ENCODE measurements at places on chromosomes 16 and 17. TPM values are rescaled to one million over a fixed set of nuclear protein-coding genes. Genes with fewer than 3 reads are reported as not detected.

DNA sequence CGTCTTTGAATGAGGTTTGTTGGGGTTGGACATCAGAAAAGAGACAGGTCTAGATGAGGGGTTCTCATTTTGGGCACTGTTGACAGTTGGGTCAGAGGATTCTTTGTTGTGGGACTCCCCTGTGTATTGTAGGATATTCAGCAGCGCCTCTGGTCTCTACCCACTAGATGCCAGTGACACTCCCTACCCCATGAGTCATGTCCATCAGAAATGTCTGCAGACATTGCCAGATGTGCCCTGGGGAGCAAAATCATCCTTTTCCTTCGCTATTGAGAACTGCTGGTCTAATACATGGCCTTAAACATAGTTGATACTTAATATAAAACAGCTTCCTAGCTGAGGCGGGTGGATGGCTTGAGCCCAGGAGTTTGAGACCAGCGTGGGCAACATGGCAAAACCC lies 3.1 kb downstream of the ABAT start:
- no peak for DNase-seq

GRCh38 chr16:19228575-19228974 lies 57.0 kb upstream of the CLEC19A start:
- DNase-seq: no peak

DNA sequence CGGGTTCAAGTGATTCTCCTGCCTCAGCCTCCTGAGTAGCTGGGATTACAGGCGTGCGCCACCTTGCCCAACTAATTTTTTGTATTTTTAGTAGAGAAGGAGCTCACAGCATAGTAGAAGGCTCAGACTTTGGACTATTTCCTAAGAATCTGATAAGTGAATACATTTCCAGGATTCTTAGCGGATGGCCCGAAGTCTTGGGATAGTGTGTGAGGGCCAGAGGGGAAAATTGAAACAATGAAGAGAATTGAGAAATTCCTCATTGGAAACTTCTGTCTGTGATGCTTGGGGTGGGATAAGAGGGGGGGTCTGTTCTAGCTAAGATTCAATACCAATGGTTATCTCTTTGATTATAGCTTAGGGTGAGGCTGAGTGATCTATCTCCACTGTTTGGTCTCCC lies 183.3 kb downstream of the MSI2 start:
- DNase-seq: no peak

DNA sequence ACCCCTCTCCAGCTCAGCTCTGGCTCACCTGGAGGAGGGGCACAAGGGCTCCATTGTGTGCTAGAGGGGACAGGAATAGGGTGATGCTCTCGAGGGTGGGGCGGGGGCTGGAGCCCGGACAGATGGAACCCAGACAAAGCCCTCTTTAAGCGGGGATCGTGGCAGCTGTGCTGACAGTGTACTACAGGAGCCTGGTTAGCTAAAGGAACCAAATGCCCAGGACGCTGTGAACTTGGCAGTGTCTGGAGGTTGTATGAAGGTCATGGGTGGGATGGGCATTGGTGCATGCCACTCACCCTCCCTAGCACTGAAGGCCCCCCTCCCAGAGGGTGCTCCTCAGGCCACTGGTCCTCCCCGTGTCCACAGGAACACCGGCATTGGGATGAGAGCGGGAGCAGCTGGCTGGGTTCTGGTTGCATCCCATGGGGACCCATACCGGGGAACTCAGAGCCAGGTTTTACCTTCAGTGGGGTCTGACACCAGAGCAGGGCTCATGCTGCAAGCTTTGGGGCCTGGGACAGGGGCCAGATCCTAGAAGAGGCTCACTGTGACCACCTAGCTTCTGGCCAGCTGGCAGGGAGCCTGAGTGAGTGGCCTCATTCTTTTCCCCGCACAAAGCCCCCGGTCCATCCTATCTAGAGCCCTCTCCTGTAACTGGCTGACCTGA lies 11.9 kb downstream of the KIF19 start:
- no peak for DNase-seq

The USH1G gene
- total RNA-seq: 0.49 TPM

The IFT20 gene
- 42.5 TPM for total RNA-seq

DNA sequence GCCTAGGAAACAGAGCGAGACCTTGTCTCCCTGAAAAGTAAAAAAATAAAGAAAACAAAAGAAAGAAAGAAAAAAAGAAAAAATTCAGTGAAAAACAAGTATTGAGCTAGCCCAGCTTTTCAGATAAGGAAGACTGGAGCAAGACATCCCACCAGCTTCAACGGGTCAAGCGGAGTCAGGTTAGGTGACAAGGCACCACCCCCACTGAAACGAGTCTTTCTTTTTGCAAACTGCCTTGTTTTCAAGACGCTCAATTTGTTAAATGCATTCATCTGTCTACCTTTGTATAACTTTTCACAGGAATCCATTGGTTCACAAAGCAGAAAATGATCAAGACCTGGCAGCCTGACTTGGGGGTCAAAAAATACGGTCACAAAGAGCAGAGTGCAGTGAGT lies 10.7 kb upstream of the AXIN2 start:
- no peak for DNase-seq

DNA sequence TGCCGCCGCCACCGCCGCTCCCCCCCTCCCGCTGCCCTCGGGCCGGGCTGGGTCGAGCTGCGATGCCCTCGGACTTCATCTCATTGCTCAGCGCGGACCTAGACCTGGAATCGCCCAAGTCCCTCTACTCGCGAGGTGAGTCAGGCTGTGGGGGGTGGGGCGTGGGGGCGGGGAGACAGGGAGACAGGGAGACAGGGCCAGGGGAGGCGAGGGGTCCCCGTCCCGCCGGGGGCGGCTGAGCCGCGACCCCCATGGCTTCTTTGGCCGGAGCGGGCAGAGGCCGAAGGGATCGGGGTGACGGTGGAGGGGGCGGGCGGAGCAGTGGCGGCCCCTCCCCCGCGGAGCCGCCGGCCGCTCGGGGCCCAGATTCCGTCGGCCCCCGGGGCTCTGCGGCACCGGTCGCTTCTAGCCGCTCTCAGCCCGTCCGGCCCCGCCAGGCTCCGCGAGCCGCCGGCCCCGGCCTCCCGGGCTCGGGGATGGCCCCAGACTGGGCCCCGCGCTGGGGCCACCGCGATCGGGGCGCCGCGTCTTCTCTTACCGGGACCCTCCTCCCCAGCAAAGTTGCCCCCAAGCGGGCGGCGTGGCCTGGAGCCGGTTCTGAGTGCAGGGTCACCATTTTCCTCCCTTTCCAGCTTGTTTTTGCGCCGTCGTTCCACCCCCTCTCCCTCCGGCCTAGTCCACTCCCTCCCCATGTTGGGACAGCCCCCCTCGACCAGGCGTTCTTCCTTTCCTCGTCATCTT lies 644 bp downstream of the NFAT5 start:
- no peak for DNase-seq

The NACA2 gene
- not detected for total RNA-seq

DNA sequence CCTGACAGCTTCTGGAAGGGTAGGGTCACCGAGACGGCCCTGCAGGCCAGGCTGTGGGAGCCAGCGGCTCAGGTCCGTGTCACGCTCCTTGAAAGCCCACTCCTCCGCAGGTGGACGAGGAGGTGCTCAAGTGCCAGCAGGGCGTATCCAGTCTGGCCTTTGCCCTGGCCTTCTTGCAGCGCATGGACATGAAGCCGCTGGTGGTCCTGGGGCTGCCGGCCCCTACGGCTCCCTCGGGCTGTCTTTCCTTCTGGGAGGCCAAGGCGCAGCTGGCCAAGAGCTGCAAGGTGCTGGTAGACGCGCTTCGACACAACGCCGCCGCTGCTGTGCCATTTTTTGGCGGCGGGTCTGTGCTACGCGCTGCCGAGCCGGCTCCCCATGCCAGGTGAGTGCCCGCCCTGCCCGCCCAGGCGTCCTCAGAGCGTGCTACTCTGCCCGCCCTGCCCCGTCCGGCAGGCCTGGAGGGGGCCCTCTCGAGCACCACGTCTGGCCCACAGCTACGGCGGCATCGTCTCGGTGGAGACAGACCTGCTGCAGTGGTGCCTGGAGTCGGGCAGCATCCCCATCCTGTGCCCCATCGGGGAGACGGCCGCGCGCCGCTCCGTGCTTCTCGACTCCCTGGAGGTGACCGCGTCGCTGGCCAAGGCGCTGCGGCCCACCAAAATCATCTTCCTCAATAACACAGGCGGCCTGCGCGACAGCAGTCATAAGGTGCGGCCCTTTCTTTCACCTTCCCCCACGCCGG lies 1.3 kb downstream of the NAGS start:
- no peak for DNase-seq

The GNG13 gene
- not detected for total RNA-seq

The CARD14 gene
- total RNA-seq: 30.0 TPM

DNA sequence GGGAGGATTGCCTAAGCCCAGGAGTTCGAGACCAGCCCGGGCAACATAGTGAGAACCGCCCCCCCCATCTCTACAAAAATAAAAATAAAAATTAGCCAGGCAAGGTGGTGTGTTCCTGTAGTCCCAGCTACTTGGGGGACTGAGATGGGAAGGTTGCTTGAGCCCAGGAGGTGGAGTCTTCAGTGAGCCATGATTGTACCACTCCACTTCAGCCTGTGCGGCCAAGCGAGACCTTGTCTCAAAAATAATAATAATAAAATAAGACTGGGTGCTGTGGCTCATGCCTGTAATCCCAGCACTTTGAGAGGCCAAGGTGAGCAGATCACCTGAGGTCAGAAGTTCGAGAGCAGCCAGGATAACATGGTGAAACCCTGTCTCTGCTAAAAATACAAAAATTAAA lies 11.5 kb downstream of the PDP2 start:
- no peak for DNase-seq

GRCh38 chr17:4086041-4086483 lies 56.8 kb downstream of the ZZEF1 start:
- no peak for DNase-seq

The CCDC78 gene
- 7.6 TPM for total RNA-seq

The SLFN12L gene
- 12.3 TPM for total RNA-seq

The PIEZO1 gene
- total RNA-seq: 184 TPM

DNA sequence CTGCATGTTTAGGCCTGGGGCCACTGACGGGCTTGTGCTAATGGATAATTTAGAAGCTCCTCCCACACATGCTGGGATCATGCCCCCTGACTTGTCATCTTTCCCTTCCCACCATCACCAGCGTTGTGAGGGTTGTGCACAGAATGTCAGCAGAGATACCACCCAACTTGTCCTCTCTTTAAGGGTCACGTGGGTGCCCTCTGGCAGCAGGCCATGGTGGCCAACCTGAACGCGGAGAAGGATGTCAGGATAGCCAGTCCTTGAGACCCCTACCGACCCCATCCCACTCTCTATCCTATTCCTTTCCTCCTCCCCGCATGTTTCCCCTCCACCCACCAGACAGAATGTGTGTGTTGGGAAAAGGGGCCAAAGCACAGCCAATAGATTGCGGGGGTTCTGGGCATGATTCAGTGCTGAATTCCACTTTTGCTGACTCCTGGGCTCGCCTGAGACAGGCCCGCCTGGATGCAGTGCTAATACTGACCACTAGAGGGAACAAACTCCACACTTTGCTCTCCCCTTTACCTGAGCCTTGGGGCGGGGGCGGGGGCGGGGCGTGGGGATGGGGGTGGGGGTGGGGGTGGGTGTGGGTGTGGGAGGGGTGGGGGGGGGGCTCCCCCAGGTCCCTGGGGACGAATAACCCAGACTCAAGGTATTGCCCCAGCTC lies at the start of gene GH2:
GH2 (minus strand) TSS at position 10 of the 667 bp plus-strand sequence. CDS start 143 bp downstream, outside the sequence.
- DNase-seq: no peak

GRCh38 chr17:40564195-40564882 lies 933 bp downstream of the CCR7 start:
- DNase-seq: no peak

GRCh38 chr16:28863929-28864793 lies 518 bp downstream of the SH2B1 start:
- no peak for DNase-seq

GRCh38 chr17:17570140-17570797 lies 21.2 kb downstream of the PEMT start:
- DNase-seq: no peak

DNA sequence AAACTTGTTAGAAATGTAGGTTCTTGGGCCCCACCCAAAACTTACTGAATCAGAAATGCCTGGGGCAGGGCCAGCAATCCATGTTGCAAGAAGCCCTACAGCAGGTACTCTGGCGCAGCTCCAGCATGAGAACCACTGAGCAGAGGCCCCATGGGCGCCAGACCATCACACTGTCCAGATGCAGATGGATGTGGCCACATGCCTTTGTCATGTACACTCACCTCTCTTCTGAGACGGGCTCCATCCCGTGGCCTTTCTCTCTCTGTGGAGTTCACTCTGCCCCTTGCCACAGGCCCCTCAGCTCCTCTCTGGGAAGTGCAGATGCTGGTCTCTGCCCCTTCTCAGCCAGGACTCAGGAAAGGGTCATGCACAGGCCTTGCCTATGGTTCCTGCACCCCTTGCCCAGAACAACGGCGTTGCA lies 2.3 kb upstream of the CCNF start:
- DNase-seq: no peak

DNA sequence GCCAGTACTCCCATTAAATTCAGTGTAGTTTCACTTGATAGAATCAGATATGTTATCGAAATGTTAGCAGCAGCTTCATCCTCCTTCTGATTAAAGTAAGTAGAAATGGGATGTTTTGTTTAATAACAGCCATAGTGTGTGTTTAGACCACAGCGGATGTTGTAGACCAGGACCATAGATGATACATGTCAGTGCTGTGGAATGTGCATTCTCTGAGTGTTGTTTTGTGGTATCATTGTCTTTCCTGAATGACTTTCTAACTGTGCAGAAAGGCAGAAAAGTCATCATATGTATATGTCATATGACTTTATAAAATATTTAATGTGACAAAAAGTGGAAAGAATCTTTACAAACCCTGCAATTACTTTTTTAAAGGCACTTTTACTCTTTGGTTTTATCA lies 55.6 kb downstream of the CYLD start:
- no peak for DNase-seq

- DNase-seq: no peak
Observed at GRCh38 chr17:82434216-82434565, 15.8 kb upstream of the OGFOD3 start.
